Activated CD8-positive, alpha-beta memory T cell treated with anti-CD3 and anti-CD28 coated beads, Interleukin-2, amount 50 U/mL, for 48 hours (primary cell): ENCODE measurements at places on chromosomes 3 and 15.

GRCh38 chr3:171986176-171986575, 53.2 kb upstream of the FNDC3B start:
- DNase-seq, result no peak

GRCh38 chr3:9768141-9768775, 1.5 kb downstream of the CAMK1 start:
- no peak for DNase-seq

- no peak for DNase-seq
Measured at GRCh38 chr3:88364926-88365325, 215.2 kb downstream of the C3orf38 start.

DNA sequence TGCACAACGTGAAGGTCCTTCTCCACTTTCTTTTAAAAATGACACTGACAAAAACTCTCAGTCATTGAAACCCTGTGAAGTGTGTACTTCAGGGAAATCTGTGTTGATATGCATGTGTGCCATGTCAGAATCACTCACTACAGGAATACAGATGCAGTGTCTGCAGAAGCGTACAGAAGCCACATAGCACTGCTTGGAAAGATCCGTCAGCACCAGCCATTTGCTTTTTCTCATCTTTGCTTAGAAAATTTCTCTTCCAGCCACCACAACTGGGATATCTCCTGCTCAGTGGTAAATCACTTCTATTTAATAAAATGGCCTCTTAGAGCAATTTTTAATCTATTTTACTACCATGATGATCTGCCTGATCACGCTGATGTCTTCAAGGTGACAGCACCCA, 91.3 kb upstream of the ARHGEF26 start:
- no peak for DNase-seq

DNA sequence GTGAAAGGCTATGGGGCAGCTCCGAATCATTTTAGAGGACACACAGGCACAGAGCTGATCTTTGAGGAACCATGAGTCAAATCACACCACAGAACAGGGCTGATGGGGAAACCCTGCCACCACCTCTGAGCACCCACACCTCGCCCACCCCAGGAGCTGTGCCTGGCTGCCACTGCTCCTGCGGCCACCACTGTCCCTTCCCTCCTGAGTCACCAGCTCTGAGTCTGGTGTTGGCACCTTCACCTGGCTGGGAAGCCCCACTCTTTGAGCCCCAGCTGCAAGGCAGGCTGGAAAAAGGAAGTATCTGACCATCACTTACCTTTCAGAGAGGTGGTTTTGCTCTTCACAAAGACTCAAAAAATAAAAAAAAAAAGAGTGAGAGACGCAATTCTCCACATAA, 63.6 kb upstream of the MEF2A start:
- peak; percentile 73 for DNase-seq
